A673 (cell line): ENCODE measurements at places on chromosomes 7 and 10. TPM values are rescaled to one million over a fixed set of nuclear protein-coding genes. Genes with fewer than 3 reads are reported as not detected.

Gene COL28A1
- total RNA-seq: 0.22 and 0.34 TPM in 2 replicates

Gene VSTM4
- 0.11 TPM in 2 replicates for total RNA-seq

Gene UNCX
- total RNA-seq: 1.2 and 1.9 TPM in 2 replicates

Gene GLI3
- 52.6 and 58.7 TPM in 2 replicates for total RNA-seq

Gene CAMK2G
- 32.7 and 40.3 TPM in 2 replicates for total RNA-seq

Gene HK1
- 106 and 107 TPM in 2 replicates for total RNA-seq

Gene ASAH2
- 5.5 and 6.4 TPM in 2 replicates for total RNA-seq

Gene IL6
- total RNA-seq: not detected in 2 replicates

Gene FOXP2
- not detected in 2 replicates for total RNA-seq

Gene TUBAL3
- 0.19 TPM in 1 of 2 replicates, not detected in the other for total RNA-seq

Gene RPEL1
- not detected in 2 replicates for total RNA-seq

Gene SLC26A5
- not detected in 2 replicates for total RNA-seq

Gene PPIF
- total RNA-seq: 133 and 160 TPM in 2 replicates

Gene RADIL
- 5.0 and 7.6 TPM in 2 replicates for total RNA-seq

Gene SEMA3A
- total RNA-seq: 22.8 and 26.9 TPM in 2 replicates

Gene FAM25G
- total RNA-seq: not detected in 2 replicates

Gene OIT3
- not detected in 2 replicates for total RNA-seq

Gene WNT8B
- not detected in 2 replicates for total RNA-seq

Gene CUX1
- total RNA-seq: 49.4 and 53.1 TPM in 2 replicates

Gene AGMO
- 0.26 TPM in 1 of 2 replicates, not detected in the other for total RNA-seq

Gene CDK1
- 153 and 168 TPM in 2 replicates for total RNA-seq

Gene TACR2
- total RNA-seq: 0.17 and 0.21 TPM in 2 replicates

Gene GJD4
- total RNA-seq: not detected in 2 replicates

Gene ZNF467
- 3.5 and 7.5 TPM in 2 replicates for total RNA-seq

Gene CPN1
- not detected in 2 replicates for total RNA-seq

Gene SHTN1
- 39.9 and 40.6 TPM in 2 replicates for total RNA-seq

Gene SAP25
- 1.7 and 2.8 TPM in 2 replicates for total RNA-seq

Gene TYW1B
- 2.6 TPM in 2 replicates for total RNA-seq

Gene MACROH2A2
- 301 and 326 TPM in 2 replicates for total RNA-seq

Gene CAV2
- total RNA-seq: 265 and 286 TPM in 2 replicates
